Activated naive CD4-positive, alpha-beta T cell treated with anti-CD3 and anti-CD28 coated beads, Interleukin-2, amount 10 ng/mL, durations not matched to agents 7 days and 5 days (primary cell): ENCODE measurements at places on chromosomes 4 and X.

GRCh38 chr4:109755656-109756055, 25.8 kb upstream of the PLA2G12A start:
- no peak for DNase-seq

DNA sequence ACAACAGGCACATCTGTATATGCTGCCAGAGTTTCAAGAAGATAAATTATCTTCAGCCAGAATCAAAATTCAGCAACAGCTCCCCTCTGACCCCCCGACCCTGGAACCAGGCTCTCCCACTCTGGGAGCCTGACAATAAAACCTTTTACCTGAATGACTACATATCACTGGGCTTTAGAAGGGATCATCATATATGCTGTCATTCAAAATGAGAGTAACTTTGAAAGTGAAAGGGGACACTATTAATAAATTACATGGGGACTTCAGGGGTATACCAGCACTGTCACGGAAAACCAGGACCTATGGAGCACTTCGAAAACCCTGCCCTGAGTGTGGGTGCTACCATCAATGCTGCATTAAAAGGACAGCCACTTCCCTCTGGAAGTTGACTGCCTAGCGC, 26.2 kb downstream of the TSPAN5 start:
- DNase-seq = no peak

- no peak for DNase-seq
These were observed 131.8 kb downstream of the ENOX2 start for GRCh38 chrX:130771230-130771629.

GRCh38 chr4:122379239-122379638, 428 bp downstream of the ADAD1 start:
- no peak for DNase-seq
